ENCODE measurements at places on chromosomes 3 and 15.

GRCh38 chr3:47849699-47850563 lies 47.0 kb downstream of the DHX30 start:
- no peak for DNase-seq

DNA sequence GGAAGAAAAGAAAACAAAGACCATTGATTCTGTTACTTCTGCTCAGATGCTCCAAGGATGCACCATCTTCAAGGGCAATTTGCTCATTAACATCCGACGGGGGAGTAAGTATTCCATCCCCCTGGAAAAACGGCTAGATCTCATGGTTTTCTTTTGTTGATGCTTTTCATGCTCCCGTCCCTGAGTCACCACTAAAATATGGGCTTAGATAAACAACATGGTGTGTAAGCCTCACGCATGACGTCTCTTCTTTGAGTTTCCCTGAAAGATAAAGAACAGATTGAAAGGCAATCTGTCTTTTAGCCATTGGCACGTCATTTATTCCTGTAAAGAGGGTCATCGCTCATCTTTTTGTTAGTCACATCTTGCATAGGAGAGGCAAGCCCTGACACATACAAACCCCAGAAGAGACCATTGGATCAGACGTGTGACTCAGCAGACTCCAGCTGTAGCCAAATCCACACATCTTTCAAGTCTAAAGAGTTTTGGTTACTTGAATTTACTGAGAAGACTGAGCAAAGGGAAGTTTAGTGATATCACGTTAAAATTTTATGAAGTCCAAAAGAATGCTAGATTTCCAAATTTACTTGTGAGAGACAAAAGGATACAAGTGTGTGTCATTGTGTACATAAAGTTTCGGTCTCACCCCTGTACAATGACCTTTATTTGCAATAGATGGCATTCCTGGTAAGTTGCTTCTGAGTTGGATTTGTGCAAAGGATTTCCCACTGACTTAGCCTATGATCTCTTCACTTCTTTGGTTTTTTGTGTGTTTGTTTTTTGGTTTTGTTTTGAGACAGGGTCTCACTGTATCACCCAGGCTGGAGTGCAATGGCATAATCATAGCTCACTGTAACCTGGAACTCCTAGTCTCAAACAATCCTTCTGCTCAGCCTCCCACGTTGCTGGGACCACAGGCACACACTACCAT lies 110.5 kb downstream of the PGPEP1L start:
- DNase-seq: no peak

DNA sequence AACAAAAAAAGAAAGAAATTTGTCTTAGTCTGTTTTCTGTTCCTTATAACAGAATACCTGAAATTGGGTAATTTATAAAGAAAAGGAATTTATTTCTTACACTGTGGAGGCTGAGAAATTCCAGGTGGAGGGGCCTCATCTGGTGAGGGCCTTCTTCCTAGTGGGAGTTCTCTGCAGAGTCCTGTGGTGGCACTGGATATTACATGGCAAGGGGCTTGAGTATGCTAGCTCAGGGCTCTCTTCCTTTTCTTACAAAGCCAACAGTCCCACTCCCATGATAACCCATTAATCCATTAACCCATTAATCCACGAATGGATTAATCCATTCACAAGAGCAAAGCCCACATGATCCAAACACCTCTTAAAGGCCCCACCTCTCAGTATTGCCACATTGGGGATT lies 2.9 kb upstream of the SATB1 start:
- DNase-seq: no peak

GRCh38 chr15:58425834-58426233 lies 6.0 kb upstream of the LIPC start:
- DNase-seq: no peak

GRCh38 chr15:55241891-55242290 lies 45.1 kb upstream of the RSL24D1 start:
- no peak for DNase-seq

DNA sequence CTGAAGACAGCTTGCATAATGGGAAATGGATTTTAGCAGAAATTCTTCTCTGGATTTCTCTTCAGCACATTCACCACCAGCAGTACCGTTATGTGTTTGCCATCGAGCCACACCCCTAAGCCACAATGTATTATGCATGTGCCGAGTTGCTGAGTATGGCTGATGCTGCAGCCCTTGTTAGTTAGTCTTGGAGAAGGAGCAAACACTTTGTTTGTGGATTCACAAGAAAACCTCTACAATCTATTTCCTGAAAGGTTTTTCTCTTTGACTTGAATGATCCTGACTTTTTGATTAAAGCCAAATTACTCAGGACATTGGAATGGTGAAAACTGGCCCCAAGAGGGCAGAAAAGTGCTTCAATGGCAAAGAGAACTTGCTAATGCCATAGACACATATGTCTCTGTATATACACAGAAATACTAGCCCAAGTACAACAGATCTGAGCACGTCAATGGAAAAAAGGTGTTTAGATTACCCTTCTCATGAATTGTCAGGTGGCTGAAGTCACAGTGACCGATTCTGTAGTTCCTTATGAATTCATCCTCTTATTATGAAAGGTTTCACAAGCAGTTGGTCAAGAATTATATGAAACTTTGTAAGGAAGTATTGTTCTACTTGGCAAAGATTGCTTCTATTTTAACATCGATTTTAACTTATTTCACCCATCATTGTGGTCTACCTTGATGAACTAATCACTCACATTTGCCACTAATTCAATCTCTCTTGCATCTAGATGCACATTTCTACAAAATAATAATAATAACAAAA lies 103.0 kb downstream of the P3H2 start:
- no peak for DNase-seq

GRCh38 chr3:34972481-34972880 lies 666.8 kb upstream of the ARPP21 start:
- DNase-seq: no peak

Data from stimulated activated naive CD4-positive, alpha-beta T cell (primary cell).